Hematopoietic multipotent progenitor cell treated with erythropoietin and hydrocortisone succinate and interleukin-3 and kit ligand, for 8 days (in vitro differentiated cells): ENCODE measurements at places on chromosomes 1 and 21.

- no peak for DNase-seq
These were observed 221.9 kb upstream of the SAMSN1 start for GRCh38 chr21:14768042-14768441.

DNA sequence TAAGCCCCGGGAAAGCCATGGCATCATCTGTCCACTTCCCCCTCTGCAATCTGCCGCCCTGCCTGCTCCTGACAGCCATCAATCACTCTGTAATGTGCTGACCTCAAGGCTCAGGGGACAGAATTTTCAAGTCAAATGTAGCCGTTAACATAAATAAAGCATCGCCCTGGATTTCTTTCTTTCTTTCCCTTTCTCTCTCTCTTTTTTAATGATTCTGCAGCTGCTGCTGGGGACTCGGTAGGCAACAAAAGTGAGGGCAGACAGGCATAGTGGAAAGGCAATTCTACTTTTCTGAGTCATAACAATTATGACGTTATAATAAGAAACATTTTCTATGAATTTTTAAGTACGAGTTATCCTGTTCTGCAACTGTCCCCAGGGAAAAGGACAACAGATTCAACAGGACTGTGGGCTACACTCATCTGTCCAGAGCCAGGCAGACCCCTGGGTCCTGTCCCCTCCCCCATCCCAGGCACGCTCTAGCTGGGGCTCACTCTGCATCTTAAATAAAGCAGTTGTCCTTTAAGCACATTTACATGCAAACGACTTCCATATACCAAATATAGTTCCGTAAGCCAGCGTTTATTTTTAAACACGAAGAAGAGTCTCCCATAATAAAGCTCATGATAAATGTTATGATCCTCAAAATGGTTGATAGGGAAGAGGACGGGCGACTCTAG is 78.7 kb downstream of the SSBP3 start:
- no peak for DNase-seq

GRCh38 chr1:55337801-55338447 is 122.8 kb upstream of the USP24 start:
- DNase-seq: peak; percentile 68

DNA sequence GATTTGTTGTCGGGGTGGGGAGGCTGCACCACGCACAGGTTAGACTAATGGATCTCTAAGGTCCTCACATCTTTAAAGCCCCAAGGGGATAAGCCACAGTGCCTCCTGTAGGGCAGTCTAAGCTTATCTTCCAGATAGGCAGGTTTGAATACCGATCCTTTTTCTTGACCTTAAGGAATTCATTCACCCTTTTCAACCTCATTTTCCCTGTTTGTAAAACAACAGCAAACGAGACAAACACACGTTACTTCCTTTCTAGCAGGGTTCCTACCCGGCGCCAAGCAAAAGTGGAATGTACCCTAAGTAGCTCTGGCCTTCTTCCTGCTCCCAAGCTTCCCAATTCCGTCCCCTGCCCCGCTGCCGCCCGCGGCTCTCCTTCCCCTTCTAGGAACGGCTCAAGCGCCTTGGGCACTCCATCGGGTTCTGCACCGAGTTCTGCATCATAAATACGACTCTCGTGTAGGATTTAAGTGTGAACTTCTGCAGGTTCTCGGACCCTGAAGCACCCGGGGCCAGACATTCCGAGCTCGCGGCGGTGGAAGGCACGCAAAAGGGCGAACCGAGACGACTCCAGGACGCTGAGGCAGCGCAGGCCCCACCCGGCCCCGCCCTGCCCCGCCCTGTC is 548 bp upstream of the CDC20 start:
- peak; percentile 70 for DNase-seq

- DNase-seq: no peak
These were observed 12.9 kb upstream of the ENSA start for GRCh38 chr1:150642296-150642695.

DNA sequence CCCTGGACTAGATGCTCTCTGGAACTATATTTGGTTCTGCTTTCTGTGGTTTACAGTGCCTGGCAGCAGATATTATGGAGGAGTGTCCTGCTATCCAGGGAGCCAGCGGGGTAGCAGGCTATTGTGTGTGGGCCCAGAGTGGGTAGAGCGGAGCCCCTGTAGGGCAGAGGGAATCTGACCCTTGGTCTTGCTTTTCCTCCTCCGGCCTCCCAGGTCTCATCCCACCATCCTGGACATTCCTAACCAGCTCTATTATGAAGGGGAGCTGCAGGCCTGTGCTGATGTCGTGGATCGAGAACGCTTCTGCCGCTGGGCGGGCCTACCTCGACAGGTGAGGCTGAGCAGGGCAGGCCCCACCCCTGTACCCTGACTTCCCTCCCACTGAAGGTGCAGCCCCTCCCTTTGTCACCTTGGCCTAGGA is 9.1 kb downstream of the RHOC start:
- DNase-seq: no peak

GRCh38 chr1:72288886-72289285 is 6.5 kb upstream of the NEGR1 start:
- no peak for DNase-seq

- no peak for DNase-seq
These were observed 84.2 kb downstream of the ASH1L start for GRCh38 chr1:155478270-155478852.

DNA sequence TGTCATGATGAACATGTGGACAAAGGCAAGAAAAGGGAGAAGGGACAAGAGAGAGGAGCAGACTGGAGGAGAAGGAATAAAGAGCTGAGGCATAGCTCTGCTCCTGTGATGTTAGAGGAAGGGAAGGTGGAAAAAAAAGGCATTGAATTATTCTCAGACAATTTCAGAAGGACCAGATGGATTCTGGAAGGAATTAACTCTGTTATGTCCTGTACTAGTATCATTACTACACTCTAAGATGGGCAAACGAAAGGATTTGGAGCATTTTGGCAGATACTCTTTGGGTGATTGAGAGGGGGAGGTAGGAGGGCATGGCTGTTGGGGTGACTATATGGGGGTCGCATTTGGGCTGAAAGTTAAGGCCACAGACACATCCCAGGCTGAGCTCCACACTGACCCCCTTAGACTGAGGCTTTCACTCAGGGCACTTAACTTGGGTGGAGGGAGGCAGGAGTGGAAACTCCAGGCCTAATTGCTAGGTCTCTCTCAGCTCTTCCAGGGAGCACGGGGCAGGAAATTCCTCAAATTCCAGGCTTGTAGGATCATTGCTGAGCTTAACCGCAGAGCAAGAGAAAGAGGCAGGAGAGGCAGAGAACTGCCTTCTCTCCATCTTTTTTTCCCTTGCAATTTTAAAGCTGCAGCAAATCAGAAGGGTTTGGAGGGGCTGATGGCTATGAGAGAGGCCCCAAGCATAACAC is 25.9 kb downstream of the KIRREL1 start:
- DNase-seq: no peak

DNA sequence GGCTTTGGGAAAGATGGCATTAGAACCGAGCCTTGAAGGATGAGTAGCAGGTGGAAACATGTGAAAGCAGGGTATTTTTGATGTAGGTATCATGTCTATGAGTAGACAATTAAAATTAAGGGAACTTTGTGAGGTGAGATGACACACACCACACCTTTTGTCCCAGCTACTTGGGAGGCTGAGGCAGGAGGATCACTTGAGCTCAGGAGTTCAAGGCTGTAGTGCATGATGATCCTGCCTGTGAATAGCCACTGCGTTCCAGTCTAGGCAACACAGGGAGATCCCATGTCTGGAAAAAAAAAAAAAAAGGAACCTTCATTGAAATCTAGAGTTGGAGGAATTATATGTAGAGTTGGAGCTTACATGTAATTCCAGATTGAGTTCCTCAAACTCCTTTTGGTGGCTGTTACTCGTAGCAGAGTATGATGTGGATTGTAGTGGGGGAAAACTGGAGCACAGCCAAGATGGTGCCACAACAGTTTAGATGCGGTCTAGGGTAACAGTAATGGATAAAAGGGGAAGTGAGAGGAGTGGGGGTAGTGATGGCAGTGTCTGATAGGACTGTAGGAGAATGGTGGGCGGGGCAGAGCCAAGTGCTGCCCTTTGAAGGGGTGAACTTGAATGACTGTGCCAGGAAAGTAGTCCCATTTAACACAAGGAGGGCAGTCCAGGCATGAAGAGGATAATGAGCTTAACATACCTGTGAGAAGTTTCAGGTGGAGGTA is 17.4 kb downstream of the AK4 start:
- peak; percentile 92 for DNase-seq

DNA sequence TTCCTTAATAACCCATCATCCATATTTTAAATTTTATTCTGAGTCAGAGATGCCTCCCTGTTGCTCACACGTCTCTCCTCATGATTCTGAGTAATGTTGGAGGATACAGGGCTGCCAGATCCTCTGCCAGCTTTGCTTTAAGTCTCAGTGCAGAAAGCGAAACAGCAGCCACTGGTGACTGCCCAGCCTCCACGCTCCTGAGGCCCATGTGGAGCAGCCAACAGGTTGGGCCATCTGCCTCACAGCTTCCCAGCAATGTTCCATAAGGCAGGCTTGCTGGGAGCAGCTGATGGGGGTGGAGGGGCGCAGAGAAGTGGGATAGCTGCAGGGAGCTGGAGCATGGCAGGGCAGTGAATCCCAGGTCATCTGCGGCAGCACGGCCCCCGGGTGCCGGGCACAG is 104.2 kb downstream of the IGSF21 start:
- no peak for DNase-seq

DNA sequence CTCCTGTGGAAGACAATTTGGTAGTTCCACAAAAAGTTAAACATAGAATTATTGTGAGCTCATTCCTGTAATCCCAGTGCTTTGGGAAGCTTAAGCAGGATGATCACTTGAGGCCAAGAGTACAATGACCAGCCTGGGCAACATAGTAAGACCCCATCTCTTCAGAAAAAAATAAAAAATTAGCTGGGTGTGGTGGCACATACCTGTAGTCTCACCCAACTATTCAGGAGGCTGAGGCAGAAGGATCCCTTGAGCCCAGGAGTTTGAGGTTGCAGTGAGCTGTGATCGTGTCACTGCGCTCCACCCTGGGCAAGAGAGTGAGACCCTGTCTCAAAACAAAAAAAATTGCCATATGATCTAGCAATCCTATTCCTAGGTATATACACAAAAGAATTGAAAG is 4.1 kb upstream of the CHML start:
- DNase-seq: no peak

- DNase-seq: no peak
These were observed 872 bp downstream of the BRINP2 start for GRCh38 chr1:177171536-177172123.

GRCh38 chr1:154846565-154847442 is 23.3 kb downstream of the KCNN3 start:
- no peak for DNase-seq

GRCh38 chr1:42801832-42802473 is 15.0 kb upstream of the ERMAP start:
- no peak for DNase-seq

- no peak for DNase-seq
These were observed 122.0 kb downstream of the MRPS6 start for GRCh38 chr21:34195335-34195734.

GRCh38 chr1:228838717-228839500 is 103.6 kb downstream of the RHOU start:
- DNase-seq: no peak

DNA sequence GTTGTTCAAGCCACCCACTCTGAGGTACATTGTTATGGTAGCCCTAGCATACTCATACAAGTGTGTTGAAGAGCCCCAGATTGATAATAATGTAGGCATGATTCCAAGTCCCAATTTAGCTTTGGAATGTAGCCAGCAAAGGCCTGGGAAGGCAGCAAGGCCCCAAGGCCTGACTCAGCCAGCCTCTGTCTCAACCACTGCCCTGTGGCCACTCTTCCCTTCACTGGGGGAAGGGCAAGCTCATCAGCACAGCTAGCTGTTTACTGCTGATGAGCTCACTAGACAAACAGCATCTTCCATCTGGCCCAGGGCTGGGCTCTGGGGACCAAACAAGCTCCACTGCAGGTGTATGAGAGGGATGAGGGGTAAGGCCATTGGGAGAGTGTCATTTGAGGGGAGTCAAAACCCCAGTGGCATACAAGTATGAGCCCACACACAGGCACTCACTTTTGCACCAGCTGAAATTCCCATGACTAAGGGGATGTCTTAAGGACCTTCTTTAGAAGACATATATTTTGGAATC is 2.2 kb upstream of the IRF6 start:
- peak; percentile 87 for DNase-seq

DNA sequence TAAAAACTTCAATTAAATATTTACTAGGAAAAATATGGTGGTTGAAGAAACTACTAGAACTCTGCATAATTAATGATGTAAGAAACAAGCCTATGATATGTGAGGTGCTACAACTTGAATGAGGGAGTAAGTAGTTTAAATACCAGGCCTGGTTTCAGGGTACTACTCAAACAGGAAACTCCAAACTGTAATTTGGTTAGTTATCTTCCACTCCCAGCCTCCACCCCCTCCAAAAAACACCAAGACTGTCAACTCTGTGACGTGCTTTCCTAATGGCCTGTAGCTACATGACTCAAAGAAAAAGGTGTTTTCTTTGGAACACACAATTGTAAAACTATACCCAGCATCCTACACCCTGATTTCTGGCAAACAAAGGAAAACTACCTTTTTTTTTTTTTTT is 55.9 kb upstream of the RCC1 start:
- peak; percentile 90 for DNase-seq

GRCh38 chr1:163412221-163412620 is 90.5 kb downstream of the NUF2 start:
- no peak for DNase-seq

GRCh38 chr1:162023547-162024501 is at the start of gene OLFML2B:
OLFML2B (minus strand) TSS chr1:162023869; CDS start chr1:162023430, 439 bp downstream.
- DNase-seq: peak; percentile 69

DNA sequence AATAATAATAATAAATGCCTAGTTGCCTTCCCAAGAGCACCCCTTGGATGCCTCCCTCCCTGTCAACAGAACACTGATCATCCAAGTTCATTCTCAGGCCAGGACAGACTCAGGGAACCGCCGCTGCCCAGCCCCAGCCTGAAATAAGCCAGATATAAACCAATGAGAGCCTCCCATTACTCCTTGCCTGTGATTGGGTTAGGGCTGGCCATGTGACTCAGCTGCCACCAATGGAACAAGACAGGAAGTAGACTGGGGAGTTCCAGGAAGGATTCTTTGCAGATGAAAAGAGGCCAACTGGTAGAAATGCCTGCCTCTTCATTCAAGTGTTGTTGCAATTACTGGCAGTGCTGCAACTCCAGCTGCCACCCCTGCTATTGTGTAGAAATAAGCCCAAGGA is 146.4 kb upstream of the TIAM1 start:
- DNase-seq: no peak

DNA sequence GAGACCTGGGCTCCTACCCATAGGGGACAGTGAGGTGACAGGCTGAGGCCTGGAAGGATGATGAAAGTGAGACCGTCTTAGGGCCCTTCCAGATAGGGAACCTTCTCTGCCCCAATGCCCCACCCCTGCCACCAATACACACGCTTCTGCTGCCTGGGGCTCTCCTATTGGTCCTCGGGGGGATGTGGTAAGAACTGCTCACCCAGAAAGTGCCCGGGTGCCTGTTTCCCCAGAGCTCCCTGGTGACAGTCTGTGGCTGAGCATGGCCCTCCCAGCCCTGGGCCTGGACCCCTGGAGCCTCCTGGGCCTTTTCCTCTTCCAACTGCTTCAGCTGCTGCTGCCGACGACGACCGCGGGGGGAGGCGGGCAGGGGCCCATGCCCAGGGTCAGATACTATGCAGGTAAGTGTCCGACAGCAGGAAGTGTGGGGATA is 948 bp downstream of the SEMA4A start:
- DNase-seq: peak; percentile 39

- DNase-seq: no peak
These were observed 61.9 kb downstream of the HSPA13 start for GRCh38 chr21:14321042-14321441.
